ENCODE measurements at places on chromosomes 4 and X.

- DNase-seq = peak; percentile 32
Measured at GRCh38 chr4:110198435-110199416, at the start of gene ELOVL6. TSS of gene ELOVL6 (minus strand) at chr4:110198615. CDS start at chr4:110198335, 280 bp downstream.

DNA sequence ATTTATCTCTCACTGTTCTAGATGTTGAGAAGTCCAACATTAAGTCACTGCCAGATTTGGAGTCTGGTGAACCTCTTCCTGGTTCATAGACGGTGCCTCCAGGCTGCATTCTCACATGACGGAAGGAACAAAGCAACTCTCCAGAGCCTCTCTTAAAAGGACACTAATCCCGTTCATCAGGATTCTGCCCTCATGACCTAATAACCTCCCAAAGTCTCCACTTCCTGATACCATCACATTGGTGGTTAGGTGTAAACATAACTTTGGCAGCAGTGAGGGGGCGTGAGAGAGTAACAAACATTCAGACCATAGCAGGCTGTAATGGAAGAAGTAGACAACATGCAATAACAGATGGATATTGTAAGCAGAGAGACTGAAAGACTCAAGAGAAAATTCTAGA is 388.6 kb downstream of the PDHA2 start:
- DNase-seq = no peak

- DNase-seq = no peak
Measured at GRCh38 chrX:87005885-87006284, 511.7 kb upstream of the KLHL4 start.

- DNase-seq = no peak
Measured at GRCh38 chr4:86280246-86280645, 79.6 kb downstream of the MAPK10 start.

Data from stimulated activated CD4-positive, alpha-beta T cell treated with anti-CD3 and anti-CD28 coated beads, Interleukin-12 subunit alpha, Interleukin-12 subunit beta, amount 100 ng/mL, for 48 hours (primary cell).